Mucosa of gallbladder (tissue), 1 donor: ENCODE measurements at places on chromosomes 5 and 9. TPM values are rescaled to one million over a fixed set of nuclear protein-coding genes. Genes with fewer than 3 reads are reported as not detected.

TXNDC8 gene
- not detected for total RNA-seq

ADAMTS19 gene
- total RNA-seq, result 0.20 TPM

NTRK2 gene
- total RNA-seq, result 33.2 TPM

DDX4 gene
- not detected for total RNA-seq

PCDHGB6 gene
- total RNA-seq, result 11.6 TPM

DNA sequence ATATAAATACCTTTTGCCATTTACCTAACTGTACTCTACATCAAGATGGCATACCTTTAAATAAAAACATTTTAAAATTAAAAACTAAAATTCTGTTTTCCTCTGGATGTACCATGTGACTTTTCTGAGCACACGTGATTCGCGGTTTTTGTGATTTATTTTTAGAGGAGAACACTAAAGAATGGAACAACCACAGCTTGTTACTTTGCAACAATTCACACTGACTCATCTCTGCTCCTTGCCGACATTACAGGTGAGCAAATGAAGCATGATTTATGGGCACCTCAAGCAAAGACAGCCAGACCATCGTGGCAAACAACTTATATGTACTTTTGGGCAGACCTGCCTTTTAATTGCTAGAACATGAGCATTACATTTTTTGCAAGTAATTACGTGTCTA is 61.3 kb downstream of the GDA start:
- no peak for DNase-seq

DNA sequence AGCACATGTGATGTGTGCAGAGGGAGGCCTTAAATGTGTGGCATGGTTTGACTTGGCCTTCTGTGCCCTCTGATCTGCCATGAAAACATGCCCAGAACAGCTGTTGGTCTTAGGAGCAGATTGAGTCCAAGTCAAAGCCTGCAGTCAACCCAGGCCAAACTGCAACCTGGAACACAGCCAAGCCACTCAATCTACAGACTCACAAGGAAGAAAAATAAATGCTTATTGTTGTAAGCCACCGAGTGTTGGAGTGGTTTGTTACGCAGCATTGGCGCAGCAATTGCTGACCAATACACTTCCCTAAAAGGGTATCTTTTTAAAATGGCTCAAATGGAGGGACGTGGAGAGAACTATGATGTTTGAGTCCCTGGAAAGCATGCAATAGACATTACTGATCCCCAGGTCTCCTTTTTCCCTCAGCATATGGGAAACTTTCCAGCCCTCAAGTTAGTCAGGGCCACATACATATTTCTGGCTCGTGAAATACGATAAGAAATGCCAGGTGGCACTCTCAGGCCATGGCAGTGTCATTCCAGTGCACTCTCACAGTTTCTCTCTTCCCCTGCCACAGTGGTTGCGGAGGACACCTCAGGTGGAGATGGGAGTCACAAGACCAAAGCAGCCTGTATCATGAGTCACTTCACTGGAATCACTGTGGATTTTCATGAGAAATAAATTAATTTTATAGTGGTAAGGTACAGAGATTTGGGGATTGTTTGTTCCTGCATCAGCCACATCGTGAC is 168.0 kb upstream of the ZNF618 start:
- DNase-seq, result no peak

- DNase-seq, result no peak
Measured at GRCh38 chr5:62494772-62495171, 82.2 kb downstream of the IPO11 start.

- peak; percentile 74 for DNase-seq
Measured at GRCh38 chr5:113487781-113488644, at the start of gene MCC. MCC (minus strand) TSS chr5:113488453.

- DNase-seq, result no peak
Measured at GRCh38 chr5:32261198-32261597, 51.5 kb downstream of the MTMR12 start.

- no peak for DNase-seq
Measured at GRCh38 chr5:176743868-176744583, 66.3 kb upstream of the UNC5A start.

DNA sequence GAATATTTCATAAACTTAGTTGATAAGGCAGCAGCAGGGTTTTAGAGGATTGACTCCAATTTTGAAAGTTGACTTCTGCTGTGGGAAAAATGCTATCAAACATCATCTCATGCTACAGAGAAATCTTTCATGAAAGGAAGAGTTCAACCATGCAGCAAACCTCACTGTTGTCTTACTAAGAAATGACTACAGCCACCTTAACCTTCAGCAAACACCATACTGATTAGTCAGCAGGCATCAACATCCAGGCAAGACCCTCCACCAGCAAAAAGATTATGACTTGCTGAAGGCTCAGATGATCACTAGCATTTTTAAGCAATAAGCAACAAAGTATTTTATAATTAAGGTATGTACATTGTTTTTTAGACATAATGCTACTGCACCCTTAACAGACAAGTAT is 7.6 kb downstream of the TMEM174 start:
- DNase-seq, result no peak

DNA sequence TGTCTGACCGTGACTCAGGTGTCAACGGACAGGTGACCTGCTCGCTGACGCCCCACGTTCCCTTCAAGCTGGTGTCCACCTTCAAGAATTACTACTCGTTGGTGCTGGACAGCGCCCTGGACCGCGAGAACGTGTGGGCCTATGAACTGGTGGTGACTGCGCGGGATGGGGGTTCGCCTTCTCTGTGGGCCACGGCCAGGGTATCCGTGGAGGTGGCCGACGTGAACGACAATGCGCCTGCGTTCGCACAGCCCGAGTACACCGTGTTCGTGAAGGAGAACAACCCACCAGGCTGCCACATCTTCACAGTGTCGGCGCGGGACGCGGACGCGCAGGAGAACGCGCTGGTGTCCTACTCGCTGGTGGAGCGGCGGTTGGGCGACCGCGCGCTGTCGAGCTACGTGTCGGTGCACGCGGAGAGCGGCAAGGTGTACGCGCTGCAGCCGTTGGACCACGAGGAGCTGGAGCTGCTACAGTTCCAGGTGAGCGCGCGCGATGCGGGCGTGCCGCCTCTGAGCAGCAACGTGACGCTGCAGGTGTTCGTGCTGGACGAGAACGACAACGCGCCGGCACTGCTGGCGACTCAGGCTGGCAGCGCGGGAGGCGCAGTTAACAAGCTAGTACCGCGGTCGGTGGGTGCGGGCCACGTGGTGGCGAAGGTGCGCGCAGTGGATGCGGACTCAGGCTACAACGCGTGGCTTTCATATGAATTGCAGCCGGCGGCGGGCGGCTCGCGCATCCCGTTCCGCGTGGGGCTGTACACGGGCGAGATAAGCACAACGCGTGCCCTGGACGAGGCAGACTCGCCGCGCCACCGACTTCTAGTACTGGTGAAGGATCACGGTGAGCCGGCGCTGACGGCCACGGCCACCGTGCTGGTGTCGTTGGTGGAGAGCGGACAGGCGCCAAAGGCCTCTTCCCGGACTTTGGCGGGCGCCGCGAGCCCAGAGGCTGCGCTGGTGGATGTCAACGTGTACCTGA is 1.8 kb downstream of the PCDHA11 start:
- DNase-seq, result no peak

DNA sequence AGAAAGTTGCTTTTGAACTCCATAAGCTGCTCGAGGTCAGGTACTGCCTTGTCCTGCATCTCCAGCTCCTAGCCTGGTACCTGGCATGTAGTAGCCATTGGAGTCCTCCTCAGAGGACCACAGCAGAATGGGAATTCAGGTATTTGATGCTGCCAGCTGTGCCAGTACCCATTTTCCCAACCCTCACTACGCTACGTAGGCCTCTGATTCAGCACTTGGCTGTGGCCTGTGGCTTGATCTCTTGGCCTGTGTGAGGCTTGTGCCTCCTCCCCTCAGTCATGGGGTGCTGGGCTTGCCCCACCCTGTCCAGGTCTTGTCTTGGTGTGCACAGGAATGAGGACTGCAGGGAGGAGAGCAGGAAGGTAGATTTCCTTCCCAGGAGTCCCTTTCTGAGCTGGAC is 11.8 kb downstream of the OTULIN start:
- no peak for DNase-seq

GRCh38 chr9:31597977-31598376 is 786.5 kb upstream of the ACO1 start:
- no peak for DNase-seq
